ENCODE measurements at places on chromosomes 3 and 15.
A peak's percentile ranks its signal among the peaks of the same experiment; 100 is the strongest.

GRCh38 chr3:58627570-58627885 lies 39.0 kb downstream of the FAM3D start:
- peak overlapping the region; percentile 43 for H3K27ac ChIP-seq
- H3K27me3 ChIP-seq = no peaks in the 10 kb centered on the region
- peaks cover 27% of the 10 kb centered on the region for H3K4me1 ChIP-seq
- no peak for DNase-seq
- H3K4me3 ChIP-seq = no peak overlapping the region

GRCh38 chr3:107092121-107092520 lies 285.1 kb upstream of the CCDC54 start:
- no peak overlapping the region for H3K27ac ChIP-seq
- H3K4me1 ChIP-seq = no peaks in the 10 kb centered on the region
- H3K4me3 ChIP-seq = no peak overlapping the region
- no peak for DNase-seq

GRCh38 chr15:33076937-33077336 lies 117.6 kb downstream of the FMN1 start:
- no peaks in the 10 kb centered on the region for H3K36me3 ChIP-seq
- no peaks in the 10 kb centered on the region for H3K27me3 ChIP-seq
- DNase-seq = no peak
- H3K4me3 ChIP-seq = no peak overlapping the region
- H3K27ac ChIP-seq = no peak overlapping the region

- H3K36me3 ChIP-seq = peaks cover 53% of the 10 kb centered on the region
- DNase-seq = no peak
- H3K27ac ChIP-seq = no peak overlapping the region
- H3K27me3 ChIP-seq = no peaks in the 10 kb centered on the region
These were observed 40.3 kb downstream of the RGMA start for GRCh38 chr15:93048759-93049161.

GRCh38 chr3:141623691-141624090 lies 114.4 kb upstream of the RNF7 start:
- H3K27ac ChIP-seq = no peak overlapping the region
- no peaks in the 10 kb centered on the region for H3K27me3 ChIP-seq
- H3K4me3 ChIP-seq = no peak overlapping the region
- no peak for DNase-seq
- no peaks in the 10 kb centered on the region for H3K36me3 ChIP-seq

GRCh38 chr3:115270849-115271248 lies 123.8 kb upstream of the ZBTB20 start:
- DNase-seq = no peak
- no peak overlapping the region for H3K27ac ChIP-seq
- H3K36me3 ChIP-seq = no peaks in the 10 kb centered on the region
- H3K4me3 ChIP-seq = no peak overlapping the region
- no peaks in the 10 kb centered on the region for H3K4me1 ChIP-seq

DNA sequence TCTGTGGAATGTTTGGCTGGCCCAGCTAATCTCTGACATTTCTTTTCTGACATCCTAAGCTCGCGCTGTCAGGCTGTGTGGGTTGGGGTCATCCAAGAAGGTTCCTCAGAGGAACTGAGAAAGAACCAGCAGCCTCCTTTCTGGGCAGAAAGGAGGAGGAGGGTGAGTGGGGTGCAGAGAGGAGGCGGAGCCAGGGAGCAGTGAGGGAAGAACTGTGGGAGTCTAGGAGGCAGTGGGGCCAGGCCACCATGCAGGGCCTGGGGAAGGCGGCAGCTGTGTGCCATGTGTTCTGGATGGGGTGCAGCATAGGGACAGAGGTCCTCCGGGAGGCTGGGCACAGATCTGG lies 5.3 kb downstream of the SEMA7A start:
- peaks cover 16% of the 10 kb centered on the region for H3K4me1 ChIP-seq
- no peak overlapping the region for H3K4me3 ChIP-seq
- no peak overlapping the region for H3K27ac ChIP-seq
